ENCODE measurements at places on chromosomes 6 and 20. TPM values are rescaled to one million over a fixed set of nuclear protein-coding genes. Genes with fewer than 3 reads are reported as not detected.

- no peak overlapping the region for H3K4me3 ChIP-seq
- DNase-seq, result no peak
Observed at GRCh38 chr6:11868392-11868791, 89.8 kb upstream of the ADTRP start.

The ARMC12 gene
- 1.6 TPM for total RNA-seq

The ECT2L gene
- total RNA-seq, result not detected

DNA sequence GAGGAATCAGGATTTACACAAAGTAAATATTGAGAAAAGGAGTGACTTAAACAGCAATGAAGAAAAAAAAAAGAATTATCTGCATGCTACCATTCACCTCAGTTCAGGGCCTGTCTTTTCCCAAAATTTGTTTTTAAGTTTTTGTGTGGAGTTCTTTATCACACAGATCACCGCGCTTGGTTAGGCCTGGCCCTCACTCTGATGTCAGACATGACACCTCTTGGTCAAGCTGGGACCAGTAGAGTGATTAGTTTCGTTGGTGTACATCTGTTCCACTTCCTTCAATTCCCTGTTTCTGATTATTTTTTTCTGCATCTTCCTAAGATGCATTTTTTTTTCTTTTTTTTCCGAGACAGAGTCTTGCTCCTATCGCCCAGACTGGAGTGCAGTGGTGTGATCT lies 34.9 kb upstream of the HIVEP1 start:
- no peak overlapping the region for H3K27ac ChIP-seq
- H3K4me3 ChIP-seq, result no peak overlapping the region
- peaks cover 3% of the 10 kb centered on the region for H3K27me3 ChIP-seq
- no peaks in the 10 kb centered on the region for H3K36me3 ChIP-seq
- DNase-seq, result no peak
- H3K4me1 ChIP-seq, result peaks cover 17% of the 10 kb centered on the region

- peaks cover 6% of the 10 kb centered on the region for H3K4me1 ChIP-seq
- peak; percentile 66 for DNase-seq
- peaks cover 13% of the 10 kb centered on the region for H3K36me3 ChIP-seq
- H3K27ac ChIP-seq, result peak overlapping the region; percentile 55
- no peaks in the 10 kb centered on the region for H3K27me3 ChIP-seq
Observed at GRCh38 chr20:62010551-62011402, 54.9 kb downstream of the TAF4 start.

The ANKRD66 gene
- total RNA-seq, result not detected

- no peaks in the 10 kb centered on the region for H3K27me3 ChIP-seq
- peaks cover 1% of the 10 kb centered on the region for H3K36me3 ChIP-seq
- peaks cover 19% of the 10 kb centered on the region for H3K4me1 ChIP-seq
- H3K4me3 ChIP-seq, result no peak overlapping the region
- H3K27ac ChIP-seq, result no peak overlapping the region
Observed at GRCh38 chr20:8218861-8219260, 86.8 kb downstream of the PLCB1 start.

GRCh38 chr20:57471496-57472372 lies 53.2 kb downstream of the CTCFL start:
- H3K4me1 ChIP-seq, result peaks cover 23% of the 10 kb centered on the region
- no peaks in the 10 kb centered on the region for H3K36me3 ChIP-seq
- no peak overlapping the region for H3K27ac ChIP-seq
- H3K4me3 ChIP-seq, result no peak overlapping the region

DNA sequence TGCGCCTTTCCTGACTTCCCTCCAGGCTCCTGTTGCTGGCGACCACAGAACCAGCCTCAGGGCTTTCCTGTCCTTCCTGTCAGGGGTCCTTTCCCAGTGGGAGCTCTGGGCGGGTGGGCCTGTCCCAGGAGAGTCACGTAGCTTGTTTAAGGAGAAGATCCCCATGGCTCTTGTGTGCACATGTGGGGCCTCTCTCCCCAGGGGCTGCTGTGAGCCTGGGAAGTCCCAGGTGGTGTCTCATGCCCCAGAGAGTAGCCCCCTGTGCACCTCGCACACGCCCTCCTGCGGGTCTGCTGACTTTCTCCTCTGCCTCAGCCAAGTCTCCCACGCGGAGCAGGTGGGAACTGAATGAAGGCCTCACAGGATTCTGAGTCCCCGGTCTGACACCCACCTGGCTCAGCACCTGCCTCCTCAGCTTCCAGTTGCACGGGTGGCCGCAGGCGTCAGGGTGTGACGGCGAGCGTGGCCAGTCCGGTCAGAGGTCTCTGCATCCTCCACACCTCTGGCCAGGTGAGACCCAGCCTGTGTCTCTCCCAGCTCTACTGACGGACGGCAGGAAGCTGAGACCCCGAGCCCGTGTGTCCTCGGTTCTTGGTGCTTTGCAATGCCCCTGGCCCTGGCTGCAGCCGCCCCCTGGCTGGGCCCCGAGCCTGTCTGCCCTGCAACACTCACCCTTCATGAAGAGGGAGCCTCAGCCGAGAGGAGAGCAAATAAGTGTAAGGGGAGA lies 5.6 kb upstream of the NKAIN4 start:
- H3K27me3 ChIP-seq, result peaks cover 20% of the 10 kb centered on the region
- no peak overlapping the region for H3K4me3 ChIP-seq
- no peaks in the 10 kb centered on the region for H3K36me3 ChIP-seq
- no peak overlapping the region for H3K27ac ChIP-seq

DNA sequence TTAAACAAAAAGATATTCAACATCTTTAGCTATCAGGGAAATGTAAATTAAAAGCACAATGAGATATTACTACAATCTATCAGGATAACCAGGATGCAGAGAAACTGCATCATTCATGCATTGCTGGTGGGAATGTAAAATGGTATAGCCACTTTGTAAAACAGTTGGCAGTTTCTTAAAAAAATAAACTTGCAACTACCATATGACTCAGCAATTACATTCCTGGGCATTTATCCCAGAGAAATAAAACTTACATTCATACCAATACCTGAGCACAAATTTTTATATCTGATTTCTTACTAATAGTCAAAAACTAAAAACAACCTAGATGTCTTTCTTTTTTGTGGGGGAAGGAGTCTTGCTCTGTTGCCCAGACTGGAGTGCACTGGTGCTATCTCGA lies 190.3 kb upstream of the TAB2 start:
- H3K27me3 ChIP-seq, result no peaks in the 10 kb centered on the region
- DNase-seq, result no peak
- H3K27ac ChIP-seq, result peak overlapping the region; percentile 94
- no peak overlapping the region for H3K4me3 ChIP-seq
- peaks cover 86% of the 10 kb centered on the region for H3K4me1 ChIP-seq
- H3K36me3 ChIP-seq, result peaks cover 75% of the 10 kb centered on the region

DNA sequence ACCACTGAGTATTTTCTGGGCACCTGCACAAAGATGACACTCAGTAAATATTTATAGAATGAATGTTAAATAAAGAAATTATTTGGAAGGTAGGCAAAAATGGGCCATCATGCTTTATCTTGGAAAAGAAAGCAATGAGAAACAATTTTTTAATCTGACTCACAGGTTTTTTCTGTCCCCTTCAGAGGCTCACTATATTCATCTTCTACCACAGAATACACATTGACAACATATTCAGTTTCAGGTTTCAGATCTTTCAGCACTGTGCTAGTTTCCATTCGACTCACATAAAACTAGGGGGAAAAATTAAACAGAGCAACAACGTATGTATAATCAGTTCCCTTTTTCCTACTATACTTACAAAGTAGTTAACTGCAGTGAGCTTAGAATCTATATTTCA lies 58.3 kb downstream of the COL12A1 start:
- H3K4me3 ChIP-seq, result no peak overlapping the region
- peaks cover 1% of the 10 kb centered on the region for H3K4me1 ChIP-seq
- H3K27me3 ChIP-seq, result peaks cover 2% of the 10 kb centered on the region
- H3K27ac ChIP-seq, result no peak overlapping the region
- DNase-seq, result no peak
- H3K36me3 ChIP-seq, result no peaks in the 10 kb centered on the region

DNA sequence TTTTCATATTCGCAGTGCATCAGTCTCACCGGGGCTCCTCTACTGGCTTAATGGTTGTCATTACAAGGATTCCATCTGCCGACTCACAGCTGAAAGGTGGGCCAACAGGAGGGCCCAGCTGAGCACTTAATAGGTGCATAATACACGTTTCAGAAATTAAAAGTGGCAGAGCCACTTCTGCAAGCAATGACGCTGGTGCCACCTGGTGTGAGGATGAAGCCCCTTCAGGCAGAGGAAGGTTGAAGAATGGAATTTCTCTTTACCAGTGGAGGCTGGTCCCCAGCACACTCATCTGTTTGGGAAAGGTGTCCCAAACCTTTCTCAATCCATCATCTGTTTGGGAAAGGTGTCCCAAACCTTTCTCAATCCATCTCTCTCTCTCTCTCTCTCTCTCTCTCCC lies 8.2 kb upstream of the STMND1 start:
- no peak overlapping the region for H3K27ac ChIP-seq
- no peaks in the 10 kb centered on the region for H3K36me3 ChIP-seq
- no peak for DNase-seq
- no peaks in the 10 kb centered on the region for H3K4me1 ChIP-seq
- no peak overlapping the region for H3K4me3 ChIP-seq

DNA sequence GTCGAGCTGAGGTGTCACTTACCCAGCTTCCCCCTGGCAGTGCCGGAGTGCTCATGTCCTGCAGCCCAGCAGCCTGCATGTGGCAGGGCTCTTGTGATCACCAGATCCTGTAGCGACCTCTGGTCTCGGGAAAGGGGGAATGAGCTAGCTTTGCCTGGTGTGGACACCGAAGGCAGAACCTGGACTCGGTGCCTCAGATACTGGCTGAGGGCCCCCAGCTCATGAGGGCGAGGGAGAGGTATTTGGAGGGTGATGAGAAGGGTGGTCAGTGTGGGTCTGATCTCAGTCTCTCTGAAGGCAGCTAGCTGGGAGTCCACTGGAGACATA lies 26.3 kb downstream of the SUN5 start:
- no peak for DNase-seq
- H3K36me3 ChIP-seq, result peaks cover 28% of the 10 kb centered on the region
- H3K4me3 ChIP-seq, result no peak overlapping the region
- peaks cover 14% of the 10 kb centered on the region for H3K4me1 ChIP-seq
- H3K27me3 ChIP-seq, result no peaks in the 10 kb centered on the region

The BEND6 gene
- not detected for total RNA-seq

GRCh38 chr20:23655491-23656211 lies 17.9 kb upstream of the CST3 start:
- no peaks in the 10 kb centered on the region for H3K36me3 ChIP-seq
- H3K27me3 ChIP-seq, result peaks cover 6% of the 10 kb centered on the region
- DNase-seq, result no peak

DNA sequence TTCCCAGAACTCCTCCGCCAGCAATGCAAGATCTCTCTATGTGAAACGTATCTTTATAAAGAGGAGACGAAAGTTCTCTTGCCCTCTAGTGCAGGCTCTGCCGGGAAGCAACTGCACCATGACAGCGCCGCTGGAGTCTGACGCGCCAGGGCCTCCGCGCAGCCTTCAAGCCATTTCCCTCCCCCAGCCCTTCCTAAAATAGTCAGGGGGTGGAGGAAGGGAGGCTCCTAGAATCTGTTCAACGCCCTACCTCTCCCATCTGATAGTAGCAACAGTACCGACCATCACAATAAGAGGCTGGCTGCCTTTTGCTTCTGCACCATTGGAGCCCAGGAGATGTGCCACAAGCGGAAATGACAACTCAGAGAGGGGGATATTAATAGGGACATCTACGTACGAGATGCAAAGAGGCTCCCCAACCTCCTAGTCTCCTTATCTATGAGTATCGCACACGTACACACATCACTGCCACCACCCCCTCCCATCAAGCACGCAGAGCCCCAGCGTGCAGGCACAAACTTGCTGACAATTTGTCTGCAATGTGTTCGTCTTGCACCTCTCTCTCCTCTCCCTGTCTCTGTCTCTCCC lies 1.0 kb downstream of the SYNE1 start:
- peaks cover 15% of the 10 kb centered on the region for H3K4me1 ChIP-seq
- H3K4me3 ChIP-seq, result peak overlapping the region; percentile 57
- DNase-seq, result no peak
- peaks cover 48% of the 10 kb centered on the region for H3K27me3 ChIP-seq

The HMGCLL1 gene
- not detected for total RNA-seq

The MAN1A1 gene
- total RNA-seq, result 10.5 TPM

DNA sequence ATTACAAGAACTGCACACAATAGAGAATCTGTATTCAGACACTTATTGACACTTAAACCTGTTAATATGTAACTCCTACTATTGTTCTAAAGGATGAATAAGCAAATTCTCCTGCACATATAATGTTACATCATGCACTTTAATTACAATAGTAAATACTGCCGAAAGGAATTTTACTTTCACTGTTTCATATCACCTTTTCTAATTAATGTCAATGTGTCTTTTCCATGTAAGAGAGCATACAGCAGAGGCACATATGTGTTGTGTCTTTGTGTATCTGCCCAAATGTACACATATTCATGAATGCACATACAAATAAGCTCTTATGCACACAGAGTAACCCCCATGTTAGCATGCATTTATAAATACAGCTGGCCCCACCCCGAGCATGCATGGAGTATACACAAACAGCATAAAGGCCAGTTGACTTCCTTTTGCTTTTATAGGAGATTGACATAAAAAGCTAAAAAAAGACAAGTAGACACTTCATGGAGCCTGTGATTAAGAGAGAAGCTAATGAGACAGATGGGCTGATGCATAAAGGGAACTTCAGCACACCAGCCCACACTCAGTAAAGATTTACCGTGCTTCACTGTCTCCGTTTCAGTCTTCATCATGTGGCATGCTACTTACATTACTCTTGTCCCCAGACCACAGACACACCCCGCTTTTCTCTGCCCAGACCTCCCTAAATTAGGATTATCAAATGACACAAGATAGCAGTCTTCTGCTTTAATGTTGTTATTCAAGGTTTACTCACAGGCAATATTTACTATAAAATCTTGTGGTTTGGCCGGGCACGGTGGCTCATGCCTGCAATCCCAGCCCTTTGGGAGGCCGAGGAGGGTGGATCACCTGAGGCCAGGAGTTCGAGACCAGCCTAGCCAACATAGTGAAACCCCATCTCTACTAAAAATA lies 184.6 kb downstream of the ATXN1 start:
- H3K27me3 ChIP-seq, result no peaks in the 10 kb centered on the region
- H3K27ac ChIP-seq, result no peak overlapping the region
- H3K4me3 ChIP-seq, result no peak overlapping the region
- peaks cover 16% of the 10 kb centered on the region for H3K36me3 ChIP-seq
- no peak for DNase-seq

- peaks cover 1% of the 10 kb centered on the region for H3K36me3 ChIP-seq
- H3K4me1 ChIP-seq, result peaks cover 13% of the 10 kb centered on the region
- no peak overlapping the region for H3K27ac ChIP-seq
- DNase-seq, result no peak
Observed at GRCh38 chr20:48916699-48917098, 4.8 kb upstream of the ARFGEF2 start.

GRCh38 chr20:46458866-46459750 lies 52.7 kb upstream of the ELMO2 start:
- no peak overlapping the region for H3K27ac ChIP-seq
- H3K4me1 ChIP-seq, result no peaks in the 10 kb centered on the region
- peaks cover 29% of the 10 kb centered on the region for H3K27me3 ChIP-seq
- no peak overlapping the region for H3K4me3 ChIP-seq
